EL (cell line): ENCODE measurements at places on chromosomes 13 and 19.

- DNase-seq = no peak
Measured at GRCh38 chr13:28204690-28205443, 66.5 kb downstream of the PAN3 start.

DNA sequence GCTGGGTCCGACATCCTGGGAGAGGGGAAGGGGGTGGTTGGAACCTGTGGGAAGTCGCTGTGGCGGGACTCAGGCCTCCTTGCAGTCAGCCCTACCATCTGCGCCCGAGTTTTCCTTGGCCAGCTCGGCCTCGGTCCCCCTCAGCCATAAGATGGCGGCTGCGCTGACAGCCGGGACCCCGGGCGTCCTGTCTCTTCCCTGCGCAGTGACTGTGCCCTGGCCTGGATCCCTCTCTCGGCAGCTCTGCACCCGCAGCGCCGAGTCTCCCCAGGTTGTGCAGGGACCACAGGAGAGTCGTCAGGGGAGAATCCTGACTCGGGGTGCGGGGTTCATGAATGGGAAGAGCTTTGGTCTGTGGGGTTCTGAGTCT lies 345 bp downstream of the ZNF257 start:
- DNase-seq = no peak

DNA sequence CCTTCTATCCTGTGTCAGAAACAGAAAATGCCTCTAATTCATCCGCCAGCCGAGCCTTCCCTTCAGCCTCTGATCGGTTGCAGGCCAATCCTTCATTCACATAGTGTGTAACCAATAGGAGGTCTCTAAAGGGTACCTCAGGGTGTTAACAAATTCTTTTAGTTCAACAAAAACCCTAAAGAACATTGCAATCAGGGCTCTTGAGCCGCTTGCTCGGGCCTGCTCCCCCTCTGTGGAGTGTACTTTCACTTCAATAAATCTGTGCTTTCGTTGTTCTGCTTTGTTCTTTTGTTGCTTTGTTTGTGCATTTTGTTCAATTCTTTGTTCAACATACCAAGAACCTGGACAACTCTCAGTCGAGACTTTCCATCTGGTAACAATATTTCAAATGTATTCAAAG lies 366.5 kb downstream of the KCTD12 start:
- DNase-seq = no peak

DNA sequence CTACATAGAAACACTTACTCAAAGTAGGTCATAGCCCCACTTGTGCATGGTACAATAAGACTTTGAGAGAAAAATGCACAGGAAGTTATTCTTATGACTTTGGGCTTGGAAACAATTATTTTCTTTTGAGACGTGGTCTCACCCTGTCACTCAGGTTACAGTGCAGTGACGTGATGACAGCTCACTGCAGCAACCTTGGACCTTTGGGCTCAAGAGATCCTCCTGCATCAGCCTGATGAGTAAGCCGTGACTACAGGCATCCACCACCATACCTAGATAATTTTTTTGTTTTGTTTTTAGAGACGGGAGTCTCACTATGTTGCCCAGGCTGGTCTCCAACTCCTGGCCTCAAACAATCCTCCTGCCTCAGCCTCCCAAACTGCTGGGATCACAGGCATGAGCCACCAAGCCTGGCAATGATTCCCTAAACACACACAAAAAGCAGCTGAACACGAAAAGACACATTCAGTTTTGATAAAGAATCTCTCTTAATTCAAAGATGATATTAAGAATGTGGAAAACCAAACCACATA lies 17.9 kb downstream of the NLRP9 start:
- DNase-seq = no peak

GRCh38 chr19:39740395-39740794 lies 2.6 kb upstream of the CLC start:
- no peak for DNase-seq

GRCh38 chr13:68690567-68690966 lies 1417.1 kb upstream of the ATXN8OS start:
- DNase-seq = no peak

DNA sequence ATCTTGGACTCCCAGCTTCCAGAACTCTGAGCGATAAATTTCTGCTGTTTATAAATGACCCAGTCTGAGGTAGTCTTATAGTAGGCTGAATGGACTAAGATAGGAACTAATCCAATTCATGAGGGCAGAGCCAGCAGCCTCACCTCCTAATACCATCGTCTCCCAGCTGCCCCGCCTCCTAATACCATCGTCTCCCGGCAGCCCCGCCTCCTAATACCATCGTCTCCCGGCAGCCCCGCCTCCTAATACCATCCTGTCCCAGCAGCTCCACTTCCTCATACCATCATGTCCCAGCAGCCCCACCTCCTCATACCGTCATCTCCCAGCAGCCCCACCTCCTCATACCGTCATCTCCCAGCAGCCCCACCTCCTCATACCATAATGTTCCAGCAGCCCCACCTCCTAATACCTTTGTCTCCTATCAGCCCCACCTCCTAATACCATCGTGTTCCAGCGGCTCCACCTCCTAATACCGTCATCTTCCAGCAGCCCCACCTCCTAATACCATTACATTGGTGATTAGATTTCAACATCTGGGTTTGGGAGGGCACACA lies 2.4 kb upstream of the ARGLU1 start:
- DNase-seq = peak; percentile 74

- DNase-seq = peak; percentile 29
Measured at GRCh38 chr13:101289764-101290163, 126.5 kb downstream of the NALCN start.

DNA sequence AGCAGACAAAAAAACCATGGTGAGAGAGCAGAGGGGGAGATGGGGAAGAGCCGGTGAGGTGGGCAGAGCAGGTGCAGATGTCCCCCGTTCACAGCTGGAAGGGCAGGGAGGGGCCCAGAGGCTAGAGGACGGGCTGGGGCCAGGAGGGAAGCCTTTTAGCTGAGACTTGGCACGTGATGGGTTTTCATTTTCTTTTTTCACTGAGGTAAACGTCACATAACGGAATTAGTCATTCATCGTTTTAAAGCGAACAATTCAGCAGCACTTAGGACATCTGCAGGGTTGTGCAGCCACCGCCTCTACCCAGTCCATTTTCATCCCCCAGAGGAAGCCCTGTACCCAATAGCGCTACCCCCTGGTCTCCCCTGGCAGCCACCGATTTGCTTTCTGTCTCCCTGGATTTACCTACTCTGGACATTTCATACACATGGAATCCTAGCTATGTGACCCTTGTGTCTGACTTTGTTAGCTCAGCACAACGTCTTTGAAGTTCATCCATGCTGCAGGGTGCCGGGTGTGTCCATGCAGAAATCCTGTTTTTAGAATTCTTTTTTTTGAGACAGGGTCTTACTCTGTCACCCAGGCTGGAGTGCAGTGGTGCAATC lies 16.0 kb upstream of the EMC10 start:
- peak; percentile 75 for DNase-seq

GRCh38 chr13:21971662-21972621 lies 301.1 kb downstream of the FGF9 start:
- no peak for DNase-seq

DNA sequence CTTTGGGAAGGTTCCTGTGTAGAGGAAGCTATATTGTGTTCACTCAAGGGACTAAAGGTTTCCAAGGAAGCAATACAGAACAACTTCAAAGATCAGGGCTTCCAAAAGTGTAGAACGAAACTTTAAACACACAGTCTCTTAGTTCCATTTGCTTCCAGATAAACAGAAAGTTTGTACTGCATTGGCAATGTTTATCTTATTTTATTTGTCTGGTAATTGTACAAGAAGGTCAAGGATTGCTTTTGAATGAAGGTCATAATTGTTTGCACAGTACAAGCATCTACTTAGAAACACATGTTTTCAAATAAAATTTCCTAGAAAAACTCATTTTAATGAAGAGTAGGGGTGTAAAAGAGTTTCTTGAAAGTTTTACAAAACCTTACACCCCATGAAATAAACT lies 712.7 kb upstream of the SGCG start:
- DNase-seq = no peak

DNA sequence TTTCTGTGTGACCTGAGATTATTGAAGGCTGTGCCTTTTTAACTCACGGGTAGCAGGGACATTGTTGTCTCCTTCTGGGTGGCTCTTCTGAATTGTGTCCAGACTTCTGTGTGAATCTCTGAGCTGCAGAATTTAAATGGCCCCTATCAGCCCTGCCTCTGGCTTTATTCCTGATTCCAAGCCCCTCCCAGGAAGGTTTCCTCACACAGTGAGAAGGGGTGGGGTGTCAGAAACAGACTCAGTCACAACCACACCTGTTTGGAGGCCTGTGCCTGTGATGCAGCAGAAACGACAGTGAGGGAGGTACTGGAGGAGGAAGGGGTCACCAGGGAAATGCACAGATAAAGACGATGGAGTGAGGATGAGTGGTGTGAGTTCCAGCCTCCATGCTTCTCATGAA lies at the start of gene CLC:
CLC (minus strand) TSS at position 139 of the 400 bp plus-strand sequence; CDS start at position 62, 77 bp downstream.
- no peak for DNase-seq

DNA sequence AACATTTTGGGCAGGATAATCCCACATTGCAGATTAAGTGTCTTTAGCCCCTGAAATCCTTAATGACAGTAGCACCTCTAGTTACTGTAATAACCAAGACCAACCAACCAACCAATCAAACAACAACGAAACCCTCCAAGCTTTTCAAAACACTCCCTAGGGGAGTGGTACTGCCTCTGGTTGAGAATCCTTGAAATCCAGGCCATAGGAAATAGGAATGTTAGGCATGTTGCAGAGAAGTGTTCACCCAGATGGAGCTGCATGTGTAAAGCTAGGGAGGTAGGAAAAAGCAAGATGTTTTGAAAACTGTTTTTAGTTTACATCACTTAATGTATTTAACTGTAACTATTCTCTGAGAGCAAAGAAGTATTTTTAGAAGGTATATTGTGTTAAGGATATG lies 4.5 kb downstream of the LACC1 start:
- DNase-seq = no peak

GRCh38 chr19:22708983-22709382 lies 74.9 kb downstream of the ZNF492 start:
- no peak for DNase-seq

- no peak for DNase-seq
Measured at GRCh38 chr13:29039212-29039611, 219.1 kb downstream of the MTUS2 start.

GRCh38 chr13:49530457-49530856 lies 34.7 kb downstream of the PHF11 start:
- no peak for DNase-seq
